ENCODE measurements at places on chromosomes 7 and 10. TPM values are rescaled to one million over a fixed set of nuclear protein-coding genes. Genes with fewer than 3 reads are reported as not detected.

The CPN1 gene
- total RNA-seq, result not detected

The ACTL6B gene
- 0.49 TPM for total RNA-seq

The CCT6A gene
- total RNA-seq, result 82.0 TPM

The COA1 gene
- 47.6 TPM for total RNA-seq

The EBLN1 gene
- total RNA-seq, result not detected

The HSPA12A gene
- total RNA-seq, result 28.7 TPM

The OR2A12 gene
- total RNA-seq, result not detected

The FAM24B gene
- total RNA-seq, result not detected

The PRKG1 gene
- 17.9 TPM for total RNA-seq

The GIMAP1 gene
- total RNA-seq, result 5.2 TPM

The CACNA2D1 gene
- total RNA-seq, result 16.9 TPM

The PGAM2 gene
- total RNA-seq, result not detected

The MMP21 gene
- total RNA-seq, result not detected

The EVX1 gene
- total RNA-seq, result 2.5 TPM

The SLC16A12 gene
- 3.7 TPM for total RNA-seq

The RGS10 gene
- total RNA-seq, result 63.6 TPM

The ATP6V0A4 gene
- total RNA-seq, result 1.2 TPM

The GDI2 gene
- total RNA-seq, result 174 TPM

The ERVW-1 gene
- total RNA-seq, result not detected

The MSMB gene
- total RNA-seq, result not detected

The TUBB8 gene
- not detected for total RNA-seq

The EPO gene
- not detected for total RNA-seq

The CCDC3 gene
- 12.8 TPM for total RNA-seq

The GTF2IRD1 gene
- total RNA-seq, result 33.6 TPM

The IDI2 gene
- total RNA-seq, result not detected

The PLOD3 gene
- 41.5 TPM for total RNA-seq

The TYW1B gene
- 6.9 TPM for total RNA-seq

The IGFBP3 gene
- total RNA-seq, result 197 TPM

The OR2A2 gene
- not detected for total RNA-seq

The CALD1 gene
- total RNA-seq, result 343 TPM

The HOXA2 gene
- total RNA-seq, result 2.0 TPM

The C10orf95 gene
- not detected for total RNA-seq

The RAMP3 gene
- total RNA-seq, result 50.1 TPM

The TAS2R5 gene
- total RNA-seq, result 6.1 TPM

The DGKI gene
- 1.2 TPM for total RNA-seq

The CALHM1 gene
- not detected for total RNA-seq

The HOXA1 gene
- total RNA-seq, result 0.74 TPM

The MAGI2 gene
- 6.9 TPM for total RNA-seq

The MYOZ1 gene
- not detected for total RNA-seq

The VPS37D gene
- total RNA-seq, result 5.4 TPM

The FKBP6 gene
- not detected for total RNA-seq

The MBL2 gene
- total RNA-seq, result not detected

The CYP3A4 gene
- total RNA-seq, result not detected

The HTR5A gene
- total RNA-seq, result not detected

The CNPY1 gene
- total RNA-seq, result not detected

The OPN4 gene
- not detected for total RNA-seq

The MARCHF5 gene
- total RNA-seq, result 18.9 TPM

The ANLN gene
- 18.9 TPM for total RNA-seq

The SNX13 gene
- 67.3 TPM for total RNA-seq

The CYP2C8 gene
- total RNA-seq, result not detected

The TMEM26 gene
- total RNA-seq, result 0.25 TPM

The UCMA gene
- total RNA-seq, result not detected

The EIF3A gene
- total RNA-seq, result 100 TPM

The CALML5 gene
- total RNA-seq, result 102 TPM

The NKX1-2 gene
- 0.98 TPM for total RNA-seq

The SLC26A5 gene
- total RNA-seq, result not detected

The LRIT1 gene
- not detected for total RNA-seq

The VENTX gene
- total RNA-seq, result 0.98 TPM

The DKK1 gene
- total RNA-seq, result 14.0 TPM

The CCDC126 gene
- 18.7 TPM for total RNA-seq

Measured in vagina (tissue), 2 donors.